Pons (tissue), 1 donor: ENCODE measurements at places on chromosomes 4 and X.
A peak's percentile ranks its signal among the peaks of the same experiment; 100 is the strongest.

DNA sequence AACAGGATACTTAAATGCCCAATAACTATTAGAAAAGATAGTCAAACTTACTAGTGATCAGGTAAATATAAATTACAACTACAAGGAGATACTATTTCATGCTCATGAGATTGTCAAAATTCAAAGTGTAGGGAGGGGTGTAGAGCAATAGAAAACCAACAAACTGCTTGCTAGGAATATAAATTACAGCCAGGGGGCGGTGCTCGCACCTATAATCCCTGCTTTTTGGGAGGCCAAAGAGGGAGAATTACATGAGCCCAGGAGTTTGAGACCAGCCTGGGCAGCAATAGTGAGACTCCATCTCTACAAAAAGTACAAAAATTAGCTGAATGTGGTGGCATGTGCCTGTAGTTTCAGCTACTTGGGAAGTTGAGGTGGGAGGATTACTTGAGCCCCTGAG, 556.5 kb upstream of the NR3C2 start:
- no peak for DNase-seq

DNA sequence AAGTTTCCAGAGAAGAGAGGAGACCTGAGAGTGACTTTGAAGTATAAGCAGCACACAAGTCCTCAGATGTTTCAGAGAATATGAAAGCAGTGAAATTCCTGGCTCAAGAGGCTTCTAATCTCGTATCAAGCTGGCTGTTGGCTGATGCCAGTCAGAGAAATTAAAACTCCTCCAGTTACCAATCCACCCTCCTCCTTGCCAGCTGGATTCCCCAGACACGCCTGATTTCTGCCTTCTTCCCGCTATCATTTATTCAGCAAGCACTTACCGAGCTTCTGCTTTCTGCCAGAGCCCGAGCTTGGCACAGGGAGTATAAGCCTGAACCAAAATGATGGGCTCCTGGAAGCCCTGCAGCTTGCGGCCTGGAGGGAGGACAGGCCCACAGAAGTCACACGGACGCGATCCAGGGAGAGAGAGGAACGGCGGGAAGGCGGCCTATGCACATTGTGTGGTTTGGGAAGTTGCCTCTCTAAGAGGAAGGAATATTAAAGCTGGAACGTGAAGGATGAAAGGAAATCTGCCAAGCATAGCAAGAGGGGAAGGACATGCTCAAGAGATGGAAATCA, 102.4 kb upstream of the TBL1X start:
- DNase-seq = no peak

DNA sequence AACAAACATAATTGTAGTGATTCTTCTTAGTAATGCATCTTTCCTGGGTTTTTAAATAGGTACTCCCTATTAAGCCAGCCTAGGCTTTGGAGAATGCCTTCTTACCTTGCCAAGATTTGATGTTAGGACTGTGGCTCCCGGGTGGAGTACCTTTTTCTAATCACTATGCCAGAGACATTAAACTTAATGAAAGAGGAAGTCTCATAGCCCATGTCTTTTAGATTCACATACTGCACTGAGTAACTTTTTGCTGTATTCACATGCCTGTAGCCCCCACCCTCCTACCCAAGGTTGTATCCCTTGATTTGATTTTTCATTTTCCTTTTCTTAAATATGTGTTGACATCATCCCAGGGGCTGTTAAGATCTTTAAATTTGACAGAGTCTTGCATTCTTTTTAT, 104.2 kb upstream of the TLR2 start:
- DNase-seq = no peak

GRCh38 chr4:80182237-80182866, 15.0 kb upstream of the PRDM8 start:
- peak; percentile 60 for DNase-seq

DNA sequence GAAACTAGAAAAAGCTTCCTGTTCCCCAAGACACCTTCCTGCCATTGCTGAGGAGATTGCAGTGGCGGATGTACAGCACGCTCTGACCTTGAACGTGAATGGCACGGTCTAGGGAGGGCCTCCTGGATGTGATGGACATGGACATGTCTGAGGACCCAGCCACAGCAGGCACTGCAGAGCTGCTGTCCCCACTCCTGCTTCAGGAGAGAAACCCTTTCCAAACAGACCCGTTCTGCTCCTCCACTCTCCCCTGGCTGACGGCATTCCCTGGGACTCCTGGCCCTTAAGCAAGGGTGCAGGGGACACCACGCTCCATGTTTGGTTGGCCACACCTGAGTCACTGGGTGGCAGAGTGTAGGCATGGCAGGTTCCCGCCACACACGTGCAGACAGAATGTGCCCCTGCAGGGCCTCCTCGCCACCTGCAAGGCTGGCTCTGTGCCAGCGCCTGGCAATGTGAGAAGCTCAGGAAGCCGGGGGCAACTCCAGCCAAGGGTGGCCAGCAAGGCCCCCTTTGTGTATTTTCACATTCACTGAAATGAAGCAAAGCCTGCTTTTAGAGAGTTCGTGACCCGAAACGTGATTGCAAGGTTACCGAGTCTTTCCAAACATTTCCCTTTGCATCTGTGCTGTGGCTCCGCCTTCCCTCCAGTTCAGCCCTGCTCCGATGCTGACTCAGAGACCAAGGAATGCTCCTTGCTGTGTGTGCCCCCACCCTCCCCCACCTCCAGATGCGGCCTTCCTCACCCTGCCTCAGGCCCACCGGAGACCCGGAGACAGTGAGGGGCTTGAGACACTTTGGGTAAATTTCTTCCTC, 46.1 kb downstream of the HTRA3 start:
- no peak for DNase-seq

DNA sequence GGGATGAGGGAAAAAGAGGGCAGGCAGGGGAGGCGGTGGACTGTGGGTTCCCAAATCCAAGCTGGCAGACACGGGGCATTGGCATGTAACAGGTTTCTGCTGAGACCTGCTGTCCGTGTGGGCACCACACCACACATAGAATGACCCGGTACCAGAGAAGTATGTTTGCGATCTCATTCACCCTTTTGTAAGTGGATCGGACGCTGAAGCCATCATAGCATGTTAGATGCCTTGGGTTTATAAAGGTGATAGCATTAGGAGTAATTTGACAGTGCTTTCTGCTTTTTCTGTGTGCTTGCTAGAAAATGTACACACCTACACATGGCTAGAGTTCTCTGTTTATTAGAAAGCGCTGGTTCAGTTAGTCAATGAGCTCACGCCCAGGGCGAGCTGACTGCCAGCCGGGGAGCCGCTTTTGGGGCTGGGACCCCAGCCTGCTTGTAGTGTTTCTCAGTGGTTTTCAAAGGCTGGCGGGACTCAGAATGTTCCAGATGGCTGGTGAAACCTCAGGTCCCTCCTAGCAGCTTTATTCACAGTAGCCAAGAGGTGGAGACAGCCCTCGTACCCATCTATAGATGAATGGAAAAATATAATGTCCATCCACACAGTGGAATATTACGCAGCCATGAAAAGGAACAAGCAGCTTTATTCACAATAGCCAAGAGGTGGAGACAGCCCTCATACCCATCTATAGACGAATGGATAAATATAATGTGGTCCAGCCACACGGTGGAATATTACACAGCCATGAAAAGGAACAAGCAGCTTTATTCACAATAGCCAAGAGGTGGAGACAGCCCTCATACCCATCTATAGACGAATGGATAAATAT, 579 bp downstream of the IL3RA start:
- no peak for DNase-seq

GRCh38 chr4:62627141-62627540, 1427.0 kb downstream of the ADGRL3 start:
- DNase-seq = no peak

DNA sequence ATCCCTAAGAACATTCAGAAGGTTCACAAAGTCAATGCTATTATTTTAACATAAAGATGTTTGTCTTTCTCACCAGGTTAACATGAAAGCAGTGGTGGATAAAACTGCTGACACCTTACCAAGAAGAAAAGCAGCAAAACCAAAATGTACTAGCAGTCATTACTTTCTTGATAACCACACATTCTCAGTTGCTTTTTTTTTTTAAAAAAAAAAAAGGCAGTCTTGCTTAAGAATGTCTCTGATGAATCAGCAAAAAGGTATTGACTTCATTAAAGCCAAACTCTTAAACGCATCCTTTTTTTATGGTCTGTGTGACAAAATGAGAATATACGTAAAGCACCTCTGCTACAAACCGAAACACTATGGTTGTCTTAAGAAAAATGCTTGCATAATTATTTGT, 31.9 kb downstream of the CDKL2 start:
- DNase-seq = no peak

DNA sequence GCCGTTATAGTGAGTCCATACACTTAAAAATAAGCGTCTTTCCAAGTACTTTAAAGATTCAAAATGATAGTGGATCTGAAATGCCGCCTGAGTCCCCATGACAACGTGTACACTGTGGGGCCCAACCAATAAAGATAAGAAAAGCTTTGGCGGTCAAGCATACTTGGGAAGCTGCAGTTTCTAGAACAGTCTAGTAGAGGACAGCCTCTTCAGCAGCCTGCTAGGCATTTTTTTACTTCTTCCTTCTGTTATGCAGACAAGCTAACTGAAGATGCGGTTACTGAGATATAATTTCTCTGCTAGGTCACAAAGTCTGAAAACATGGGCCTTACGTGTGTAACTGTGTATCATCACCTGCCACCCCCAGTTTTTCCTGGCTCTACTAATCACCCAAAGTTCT, 402 bp upstream of the UPRT start:
- DNase-seq = no peak

- no peak for DNase-seq
Observed at GRCh38 chr4:113997206-113997605, 17.8 kb upstream of the ARSJ start.

- DNase-seq = no peak
Observed at GRCh38 chrX:39855748-39856129, 242.0 kb downstream of the BCOR start.

DNA sequence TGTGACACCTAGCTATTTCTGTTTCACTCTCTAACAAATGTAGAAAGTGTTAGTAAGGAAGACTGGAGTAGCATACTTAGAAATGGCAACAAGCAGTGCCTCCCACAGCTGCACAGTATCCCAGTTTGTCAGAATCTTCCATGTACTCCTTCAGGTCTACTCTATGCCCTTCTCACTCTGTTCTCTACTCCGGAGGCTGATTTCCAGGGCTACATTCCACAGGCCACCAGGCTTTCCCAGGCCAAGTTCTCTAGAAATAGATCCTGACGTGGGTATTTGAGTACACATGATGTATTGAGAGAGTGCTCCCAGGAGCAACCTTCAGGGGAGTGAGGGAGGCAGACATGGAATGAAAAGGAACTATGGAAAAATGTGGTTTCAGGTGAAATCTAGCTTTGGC, 177.3 kb upstream of the GK2 start:
- DNase-seq = no peak

GRCh38 chrX:3317191-3317718, 29.2 kb downstream of the MXRA5 start:
- no peak for DNase-seq

GRCh38 chr4:42786350-42787078, 106.0 kb upstream of the GRXCR1 start:
- no peak for DNase-seq

DNA sequence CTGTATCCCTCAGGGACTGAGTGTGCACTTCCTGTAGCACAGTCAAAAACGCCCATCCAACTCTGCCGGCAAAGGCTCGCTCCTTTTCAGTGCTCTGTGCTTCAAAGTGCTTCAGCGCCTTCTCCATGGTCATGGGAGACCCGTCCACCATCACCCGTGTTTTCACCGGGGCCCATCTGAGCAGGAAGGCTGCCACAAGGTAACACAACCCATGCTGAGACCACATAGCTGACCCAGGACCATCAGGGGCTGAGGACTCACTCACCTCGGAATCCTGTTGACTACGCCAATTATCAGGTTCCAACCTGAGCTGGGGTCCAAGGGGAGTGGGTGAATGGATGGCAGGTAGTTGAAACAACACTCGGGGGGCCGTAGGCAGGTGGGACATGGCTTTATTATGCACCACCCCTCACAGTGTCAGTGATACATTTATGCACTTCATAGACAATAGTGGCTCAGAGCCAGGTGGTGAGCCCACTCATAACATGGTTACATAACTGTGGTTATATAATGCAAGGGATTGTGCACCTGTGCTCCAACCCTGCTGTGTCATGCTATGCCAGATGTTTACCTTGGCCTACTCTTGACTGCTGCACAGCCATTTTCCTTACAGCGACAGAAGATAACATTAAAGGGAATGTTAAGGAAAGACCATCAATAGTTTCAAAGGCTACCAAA, 227.8 kb downstream of the ADGRL3 start:
- no peak for DNase-seq

DNA sequence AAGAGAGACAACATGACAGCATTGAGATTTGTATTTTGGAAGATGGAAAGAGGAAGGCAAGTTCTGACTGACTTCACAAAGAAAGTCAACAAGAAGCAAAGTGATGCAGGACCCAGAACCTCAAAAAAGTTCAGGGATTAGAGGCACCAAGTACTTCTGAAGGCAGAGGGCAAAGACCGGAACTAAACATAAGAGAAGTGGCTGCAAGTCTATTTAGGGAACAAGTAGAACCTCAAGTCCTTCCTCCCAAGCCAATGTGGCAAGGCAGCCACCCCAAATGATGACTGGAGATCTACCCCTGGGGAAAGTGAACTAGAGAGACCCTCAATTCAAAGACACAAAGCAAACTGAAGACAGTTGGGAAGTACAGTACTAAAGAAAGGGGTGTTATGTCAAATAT, 46.6 kb downstream of the SLC39A8 start:
- DNase-seq = no peak

DNA sequence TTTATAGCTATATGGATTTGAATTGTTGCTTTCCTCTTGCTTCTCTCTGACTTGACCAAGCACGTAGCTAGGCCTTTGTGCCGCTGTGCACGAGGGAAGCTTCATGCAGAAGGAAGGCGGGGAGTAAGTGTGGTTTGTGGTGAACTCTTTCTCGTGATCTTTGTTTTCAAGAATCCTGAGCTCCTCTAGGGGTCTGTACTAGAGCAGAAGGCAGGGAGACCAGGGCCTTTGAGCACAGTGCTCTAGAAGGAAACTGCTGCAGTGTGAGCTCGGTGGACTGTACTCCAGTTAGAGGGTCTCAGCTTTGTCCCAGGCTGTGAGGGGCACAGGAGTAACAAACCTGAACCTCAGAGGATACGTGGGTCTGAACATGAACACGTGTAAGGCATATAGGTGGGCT, 49.0 kb downstream of the AGA start:
- DNase-seq = no peak

GRCh38 chrX:129779747-129780146, at the start of gene SASH3:
Gene SASH3, plus strand, starts transcription at chrX:129779949. Its CDS starts 149 bp downstream, at chrX:129780098.
- DNase-seq = peak; percentile 28

- DNase-seq = no peak
Observed at GRCh38 chrX:71492231-71493065, 40.5 kb upstream of the OGT start.

- peak; percentile 56 for DNase-seq
Observed at GRCh38 chr4:169080981-169081380, 70.9 kb upstream of the CBR4 start.

DNA sequence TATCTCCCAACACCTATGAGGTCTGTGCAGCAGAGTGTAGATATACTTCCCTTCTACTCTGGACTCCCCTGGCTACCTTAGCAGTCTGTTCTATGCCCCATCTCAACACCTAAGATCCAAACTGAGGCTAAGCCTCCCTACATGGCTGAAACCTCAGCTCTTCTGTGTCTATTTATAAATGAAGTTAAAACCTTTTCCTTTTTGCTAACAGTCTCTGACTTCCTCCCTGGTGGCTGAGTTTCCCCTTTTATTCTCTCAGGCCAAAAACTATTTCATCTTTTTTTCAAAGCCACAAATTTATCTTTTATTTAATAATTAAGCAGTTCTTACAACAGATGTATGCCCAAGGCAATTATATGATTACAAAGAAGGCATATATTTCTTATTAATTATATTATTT, 111.8 kb upstream of the STIM2 start:
- peak; percentile 28 for DNase-seq

GRCh38 chr4:60737858-60738257, 462.3 kb upstream of the ADGRL3 start:
- no peak for DNase-seq

- DNase-seq = no peak
Observed at GRCh38 chr4:1409491-1410425, 3.5 kb upstream of the NKX1-1 start.
